Naive thymus-derived CD8-positive, alpha-beta T cell (primary cell): ENCODE measurements at places on chromosomes 12 and 14. TPM values are rescaled to one million over a fixed set of nuclear protein-coding genes. Genes with fewer than 3 reads are reported as not detected.

Gene HOXC5
- not detected for total RNA-seq

Gene JDP2
- 1.0 TPM for total RNA-seq

Gene CSAD
- 53.4 TPM for total RNA-seq

Gene SIX6
- total RNA-seq: not detected

Gene OTUB2
- 0.22 TPM for total RNA-seq

Gene EID3
- total RNA-seq: 13.6 TPM

Gene RNASE7
- not detected for total RNA-seq

Gene RBP5
- 1.1 TPM for total RNA-seq

Gene MYF6
- total RNA-seq: not detected

DNA sequence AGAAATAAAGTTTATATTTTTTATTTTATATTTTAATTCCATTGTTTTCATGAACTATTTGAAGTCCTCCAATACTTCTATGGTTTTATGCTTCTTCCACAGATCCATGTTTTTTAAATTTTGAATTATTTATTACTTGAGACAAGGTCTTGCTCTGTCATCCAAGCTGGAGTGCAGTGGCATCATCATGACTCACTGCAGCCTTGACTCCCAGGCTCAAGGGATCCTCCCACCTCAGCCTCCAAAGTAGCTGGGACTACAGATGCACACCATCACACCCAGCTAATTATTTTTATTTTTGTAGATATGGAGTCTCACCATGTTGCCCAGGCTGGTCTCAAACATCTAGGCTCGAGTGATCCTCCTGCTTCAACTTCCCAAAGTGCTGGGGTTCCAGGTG lies 28.8 kb upstream of the DLGAP5 start:
- no peak for DNase-seq

GRCh38 chr14:69692594-69692993 lies 74.3 kb upstream of the SRSF5 start:
- no peak for DNase-seq

DNA sequence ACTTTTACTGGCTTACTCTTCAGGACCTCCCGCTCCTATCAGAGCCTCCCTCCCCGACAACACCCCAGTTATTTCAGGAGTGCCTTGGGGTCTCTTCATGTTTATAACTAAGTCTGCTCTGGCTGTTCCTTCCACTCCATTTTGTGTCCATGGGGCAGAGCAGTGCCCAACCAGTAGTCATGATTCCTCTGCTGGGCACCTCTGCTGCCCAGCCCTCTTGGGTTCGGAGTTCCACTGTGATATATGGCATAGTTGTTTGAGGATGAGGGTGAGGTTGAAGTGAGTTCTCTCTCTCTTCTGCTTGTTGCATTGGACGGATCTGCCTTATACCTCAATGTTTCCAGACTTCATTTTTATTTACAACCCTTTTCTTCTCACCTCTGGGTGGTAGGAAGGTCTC lies 17.4 kb downstream of the NR1H4 start:
- no peak for DNase-seq

DNA sequence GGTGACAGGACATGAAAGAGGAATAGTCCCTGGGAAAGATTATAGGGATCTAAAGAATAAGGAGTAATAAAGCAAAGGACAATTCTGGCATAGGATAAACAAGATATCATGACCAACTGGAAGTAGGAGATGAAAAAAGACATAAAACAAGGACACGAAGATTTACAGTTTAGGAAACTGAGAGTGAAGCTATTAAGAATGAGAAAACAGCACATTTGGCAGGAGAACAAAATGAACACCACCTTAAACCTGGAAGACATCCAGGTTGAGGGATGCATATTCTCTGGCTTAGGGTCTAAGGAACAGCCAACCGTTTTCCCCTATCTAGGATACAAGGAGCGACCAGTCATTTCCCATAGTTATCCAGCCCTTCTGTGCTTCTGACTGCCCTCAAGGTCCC lies 1.9 kb downstream of the TRIP11 start:
- no peak for DNase-seq

DNA sequence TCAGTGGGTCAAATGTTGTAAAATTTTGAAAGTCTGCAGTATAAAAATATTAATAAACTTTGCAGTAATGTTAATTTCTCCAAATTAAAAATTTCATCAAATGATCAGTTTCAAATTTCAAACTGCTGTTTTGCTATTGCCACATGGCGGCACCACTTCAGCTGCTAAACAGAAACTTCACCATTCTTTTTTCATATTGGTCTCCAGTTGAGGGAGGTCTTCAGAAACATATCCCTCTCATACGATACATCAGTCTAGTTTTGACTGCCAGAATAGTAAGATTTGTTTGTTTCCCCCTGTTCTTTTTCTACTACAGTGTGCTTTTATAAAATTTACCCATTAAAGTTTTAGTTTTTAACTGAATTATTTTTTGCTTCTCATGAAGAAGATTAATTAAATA lies 4.2 kb upstream of the TRHDE start:
- DNase-seq: no peak

- DNase-seq: no peak
Measured at GRCh38 chr12:125305231-125305630, 240.0 kb downstream of the AACS start.

- no peak for DNase-seq
Measured at GRCh38 chr12:30862486-30862885, 64.1 kb upstream of the TSPAN11 start.

DNA sequence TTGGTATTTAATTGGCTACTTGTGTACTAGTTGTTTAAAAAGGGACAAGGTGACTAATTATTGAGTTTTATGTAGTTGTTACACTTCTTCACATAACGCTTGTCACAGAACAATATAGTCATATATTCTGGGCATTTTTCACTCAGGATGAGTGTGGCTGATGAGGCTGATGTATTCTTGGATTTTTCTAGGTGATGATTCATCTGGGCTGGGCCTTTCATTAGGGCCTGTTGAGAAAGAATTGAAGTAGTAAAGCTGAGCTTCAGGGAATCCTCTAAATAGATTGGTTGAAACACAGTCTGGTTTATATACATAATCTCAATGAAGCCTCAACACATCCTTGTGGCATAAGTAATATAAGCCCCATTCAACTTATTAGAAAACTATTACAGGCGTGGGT lies 445.7 kb downstream of the DAD1 start:
- DNase-seq: no peak

DNA sequence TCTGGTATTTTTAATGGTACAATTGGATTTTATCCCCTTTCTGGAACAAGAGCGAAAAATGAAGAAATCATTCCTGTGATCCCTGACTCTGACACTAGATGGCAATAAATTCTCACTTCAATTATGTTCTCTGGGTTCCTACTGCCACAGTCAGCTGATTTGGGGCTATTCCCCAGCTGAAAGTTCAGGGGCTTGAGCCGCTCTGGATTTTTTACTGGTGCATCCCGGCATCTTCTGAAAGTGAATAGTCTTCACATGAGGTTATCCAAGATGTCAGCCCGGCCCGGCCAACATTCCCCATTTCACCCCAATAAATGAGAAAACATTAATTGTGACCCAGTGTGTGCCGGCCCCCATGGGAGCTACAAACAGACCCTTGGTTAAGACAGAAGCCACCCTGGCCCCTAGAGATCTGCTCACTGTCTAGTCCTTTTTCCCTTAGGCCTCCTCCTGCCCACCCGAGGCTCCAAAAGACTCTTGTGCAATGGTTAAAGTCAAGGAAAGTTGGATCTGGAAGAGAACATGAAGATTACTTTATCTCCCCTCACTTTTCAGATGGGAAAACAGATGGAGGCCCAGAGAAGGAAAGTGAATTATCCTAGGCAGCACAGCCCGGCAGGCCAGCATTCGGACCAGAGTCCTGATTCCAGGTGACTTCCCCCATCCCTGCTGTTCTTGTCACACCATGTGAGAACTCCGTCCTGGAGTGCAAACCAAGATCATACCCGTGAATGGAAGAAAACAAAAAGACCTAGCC lies 20.8 kb downstream of the CKAP4 start:
- DNase-seq: peak; percentile 55

- DNase-seq: no peak
Measured at GRCh38 chr12:75579552-75579951, 68.1 kb upstream of the KRR1 start.

DNA sequence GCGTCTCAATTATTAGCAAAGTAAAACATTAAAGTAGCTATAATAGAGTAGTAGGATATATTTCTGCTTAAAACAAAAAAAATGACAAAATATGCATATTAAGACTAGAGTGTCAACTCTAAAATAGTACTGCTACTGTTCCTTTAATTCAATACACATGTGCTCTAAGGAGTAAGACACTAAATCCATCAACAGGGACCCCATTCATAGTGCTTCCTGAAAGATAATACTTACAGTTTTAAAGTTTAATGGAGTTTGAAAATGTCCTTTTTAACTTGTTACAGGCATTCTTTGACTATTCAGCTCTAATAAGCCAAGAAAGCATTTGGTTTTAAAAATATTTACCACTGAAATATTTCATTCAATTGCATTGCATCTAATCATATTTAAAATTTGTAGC lies 145.2 kb downstream of the ADAMTS20 start:
- no peak for DNase-seq

GRCh38 chr14:28751467-28752058 lies 15.0 kb upstream of the FOXG1 start:
- DNase-seq: no peak

GRCh38 chr14:100073576-100074430 lies 8.6 kb downstream of the EVL start:
- no peak for DNase-seq

DNA sequence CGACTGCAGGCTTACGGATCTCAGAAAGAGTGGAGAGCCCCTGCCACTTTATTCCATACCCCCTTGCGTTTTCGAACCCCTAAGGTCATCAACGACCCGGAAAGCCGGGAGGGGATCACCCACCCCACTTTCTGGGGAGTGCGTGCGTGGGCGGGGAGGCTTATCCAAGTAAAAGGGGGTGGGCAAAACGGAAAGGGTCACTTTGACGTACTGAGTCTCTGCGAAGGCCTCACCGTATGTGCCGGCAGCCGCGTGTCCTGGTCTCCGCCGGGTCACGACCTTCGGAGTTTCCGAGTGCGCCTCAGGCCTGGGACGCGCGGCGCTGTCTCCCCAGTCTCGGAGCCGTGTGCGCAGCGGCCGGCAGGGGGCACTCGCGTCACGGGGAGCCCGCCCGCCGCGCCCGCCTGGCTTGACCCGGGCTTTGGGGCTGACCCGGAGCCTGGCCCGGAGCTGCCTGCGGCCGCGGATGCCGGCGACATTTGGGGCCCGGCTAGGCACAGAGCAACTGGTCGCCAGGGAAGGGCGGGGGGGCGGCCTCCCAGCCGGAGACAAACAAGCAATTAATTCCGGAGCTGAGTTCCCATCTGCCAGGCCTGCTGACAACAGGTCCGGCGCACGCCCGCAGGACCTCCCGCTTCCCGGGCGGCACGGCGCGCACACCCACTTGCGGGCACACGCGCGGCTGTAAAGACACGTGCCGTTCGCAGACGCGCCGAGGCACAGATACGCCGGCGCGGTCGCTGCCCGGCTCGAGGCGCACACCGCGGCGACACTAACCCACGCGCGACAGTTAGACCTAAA lies 890 bp upstream of the KIF26A start:
- peak; percentile 56 for DNase-seq

GRCh38 chr12:111447571-111448265 lies 42.0 kb downstream of the SH2B3 start:
- no peak for DNase-seq

- DNase-seq: no peak
Measured at GRCh38 chr12:13405961-13406703, 209.6 kb downstream of the EMP1 start.

DNA sequence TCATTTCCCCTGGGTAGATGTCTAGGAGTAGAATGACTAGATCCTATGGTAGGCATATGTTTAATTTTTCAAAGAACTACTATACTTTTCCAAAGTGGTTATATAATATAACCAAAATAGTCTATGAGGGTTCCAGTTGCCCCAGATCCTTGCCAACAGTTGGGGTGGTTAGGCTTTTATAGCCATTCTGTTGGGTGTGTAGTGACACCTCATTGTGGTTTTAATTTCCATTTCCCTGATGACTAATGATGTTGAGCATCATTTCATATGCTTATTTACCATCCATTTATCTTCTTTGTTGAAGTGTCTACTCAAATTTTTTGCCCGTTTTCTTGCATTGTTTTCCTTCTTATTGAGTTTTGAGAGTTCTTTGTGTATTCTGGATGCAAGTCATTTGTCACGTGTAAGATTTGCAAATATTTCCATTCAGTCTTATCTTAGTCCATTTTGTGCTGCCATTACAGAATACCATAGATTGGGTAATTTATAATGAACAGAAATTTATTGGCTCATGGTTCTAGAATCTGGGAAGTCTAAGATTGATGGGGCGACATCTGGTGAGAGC lies 4.7 kb downstream of the SYNE2 start:
- no peak for DNase-seq

DNA sequence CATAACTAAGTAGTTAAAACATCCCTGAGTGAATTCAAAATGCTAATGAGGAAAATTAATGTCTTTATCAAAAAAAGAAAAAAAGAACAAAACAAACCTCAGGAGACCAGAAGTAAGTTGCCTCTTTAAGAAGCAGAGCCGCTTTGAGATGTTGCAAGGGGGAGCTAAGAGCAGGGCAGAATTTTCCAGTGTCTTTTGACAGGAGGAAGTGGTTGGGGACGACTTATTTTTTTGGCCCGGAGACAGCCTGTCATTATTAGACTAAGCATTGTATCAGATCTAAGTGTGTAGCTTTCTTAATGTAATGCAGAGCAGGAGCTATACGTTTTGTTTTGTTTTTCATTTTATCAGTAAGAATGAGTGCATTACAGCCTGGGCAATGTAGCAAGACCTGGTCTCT lies 206.6 kb downstream of the CACNA1C start:
- DNase-seq: no peak

GRCh38 chr12:120075034-120075616 lies 41.4 kb downstream of the RAB35 start:
- DNase-seq: no peak

DNA sequence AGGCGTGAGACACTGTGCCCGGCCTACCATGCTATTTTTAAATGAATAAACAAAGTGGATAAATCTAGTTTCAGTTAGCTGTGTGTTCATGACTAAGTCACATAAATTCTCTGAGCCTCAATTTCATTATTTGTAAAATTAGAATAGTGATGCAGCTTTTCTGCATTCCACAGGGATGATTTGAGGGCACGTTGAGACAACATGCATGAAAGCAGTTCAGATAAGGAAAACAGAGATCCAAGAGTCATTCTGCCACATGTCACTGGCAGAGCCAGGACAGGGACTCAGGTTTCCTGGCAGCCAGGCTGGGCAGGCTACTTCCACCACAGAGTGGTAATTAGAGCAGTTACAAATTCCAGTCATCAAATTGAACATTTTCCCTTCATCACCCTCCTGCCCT lies 2.9 kb upstream of the PPP4R4 start:
- DNase-seq: no peak

- DNase-seq: no peak
Measured at GRCh38 chr14:99101855-99102461, 170.0 kb downstream of the BCL11B start.

- no peak for DNase-seq
Measured at GRCh38 chr14:90649083-90649482, 167.1 kb downstream of the TTC7B start.

DNA sequence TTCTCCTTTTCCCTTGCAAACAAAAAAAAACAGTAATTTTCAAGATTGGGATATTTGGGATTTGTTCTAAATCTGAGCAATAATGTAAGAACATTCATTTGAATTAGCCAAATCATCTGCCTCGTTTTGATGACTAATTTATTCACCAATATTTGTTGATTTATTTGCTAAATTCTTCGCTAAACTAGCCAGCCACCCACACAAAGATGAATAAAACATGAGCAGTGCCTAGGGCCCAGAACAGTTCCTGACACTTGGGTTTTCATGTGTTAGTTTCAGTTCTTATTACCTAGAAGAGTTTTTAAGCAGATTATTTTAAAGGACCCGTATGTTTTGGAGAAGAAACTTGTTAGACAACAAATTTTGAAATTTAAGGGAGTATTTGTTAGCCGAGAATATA lies 1.4 kb downstream of the ETNK1 start:
- DNase-seq: peak; percentile 12
